ENCODE measurements at places on chromosomes 1 and 21.

DNA sequence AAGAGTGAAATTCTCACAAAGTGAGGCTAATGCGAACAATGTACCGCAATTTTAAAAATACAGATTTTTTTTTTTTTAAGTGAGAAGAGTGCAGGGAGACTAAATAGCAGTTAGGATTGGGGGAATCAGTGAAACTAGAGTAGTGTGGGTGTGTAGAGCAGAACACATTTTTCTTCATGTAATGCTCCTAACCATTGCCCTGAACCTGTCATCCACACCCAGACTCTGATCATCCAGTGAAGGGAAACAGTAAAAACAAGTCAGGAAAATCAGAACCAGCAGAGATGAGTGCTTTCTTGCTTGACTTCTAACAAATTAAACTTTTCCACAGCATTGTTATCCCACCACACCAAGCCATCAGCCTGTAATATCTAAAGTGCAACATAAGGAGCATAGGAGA, 9.1 kb downstream of the CADM3 start:
- no peak for DNase-seq

DNA sequence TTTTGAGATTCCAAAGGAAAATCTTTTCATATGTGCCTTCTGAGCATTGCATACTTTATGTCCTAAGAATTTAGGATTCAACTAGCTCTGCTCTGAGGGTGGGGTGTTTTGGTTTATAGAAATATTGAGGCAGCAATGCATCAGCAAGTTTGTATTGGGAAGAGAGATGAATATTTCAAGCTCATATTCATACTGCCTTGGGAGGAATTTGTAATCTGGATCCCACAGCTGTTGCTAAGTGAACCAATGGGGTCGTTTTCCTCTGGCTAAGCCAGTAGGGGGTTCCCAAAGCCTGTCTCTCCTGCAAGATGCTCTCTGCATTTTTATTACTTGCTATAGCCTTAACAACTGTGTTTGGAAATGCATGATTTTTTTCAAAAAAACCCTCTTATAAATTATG, 130.6 kb downstream of the SNX7 start:
- DNase-seq = no peak

DNA sequence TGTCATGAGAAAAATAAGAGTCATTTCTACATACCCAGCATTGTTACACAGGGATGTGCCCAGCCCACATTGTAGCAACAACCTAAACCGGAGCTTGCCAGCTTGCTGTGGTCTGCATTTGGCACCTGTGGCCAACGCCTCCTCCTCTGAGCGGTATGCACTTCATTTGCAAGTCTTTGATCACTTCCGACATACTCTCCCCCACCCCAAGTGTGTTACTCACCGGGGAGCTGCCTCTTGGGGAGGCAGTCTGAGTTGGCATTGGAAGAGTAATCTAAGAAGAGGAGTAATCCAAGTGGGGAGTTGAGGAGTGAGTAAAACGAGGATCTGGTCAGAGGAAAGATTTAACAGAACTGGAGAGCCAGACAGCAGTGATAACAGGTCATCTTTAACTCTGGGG, 3.8 kb downstream of the BCL9 start:
- DNase-seq = peak; percentile 46

- DNase-seq = peak; percentile 88
Measured at GRCh38 chr1:86395751-86396497, at the start of gene ODF2L. Gene ODF2L (minus strand): TSS chr1:86396323. CDS start chr1:86387027, 9,296 bp downstream.

DNA sequence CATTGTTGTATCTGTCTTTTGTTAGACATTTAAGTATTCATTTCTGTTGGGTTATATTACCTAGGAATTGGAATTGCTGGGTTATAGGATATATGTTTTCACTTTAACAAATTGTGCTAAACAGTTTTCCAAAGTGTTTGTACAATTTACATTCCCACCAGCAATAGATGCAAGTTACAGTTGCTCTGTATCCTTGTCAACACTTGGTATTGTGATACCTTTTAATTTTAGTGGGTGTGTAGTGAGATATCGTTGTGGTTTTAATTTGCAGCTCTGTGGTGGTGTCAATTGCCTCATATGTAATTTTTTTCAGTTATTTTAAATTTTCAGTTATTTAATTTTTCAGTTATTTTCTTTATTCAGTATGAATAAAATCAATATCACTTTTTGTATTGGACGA, 7.4 kb upstream of the DPH5 start:
- no peak for DNase-seq

DNA sequence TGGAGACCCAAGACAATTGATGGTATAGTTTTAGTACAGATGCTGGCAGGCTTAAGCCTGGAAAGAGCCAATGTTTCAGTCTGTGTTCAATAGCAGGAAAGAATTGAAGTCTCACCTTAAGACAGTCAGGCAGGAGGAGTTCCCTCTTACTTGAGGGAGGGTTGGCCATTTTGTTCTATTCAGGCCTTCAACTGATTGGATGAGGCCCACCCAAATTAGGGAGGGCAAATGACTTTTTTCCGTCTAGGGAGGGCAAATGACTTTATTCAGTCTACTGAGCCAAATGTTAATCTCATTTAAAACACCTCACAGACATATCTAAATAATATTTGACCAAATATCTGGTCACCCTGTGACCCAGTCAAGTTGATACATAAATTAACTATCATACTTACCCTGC, 31.4 kb upstream of the ELAVL4 start:
- DNase-seq = no peak

GRCh38 chr1:143660354-143660941, 311.3 kb downstream of the FAM72C start:
- DNase-seq = no peak

DNA sequence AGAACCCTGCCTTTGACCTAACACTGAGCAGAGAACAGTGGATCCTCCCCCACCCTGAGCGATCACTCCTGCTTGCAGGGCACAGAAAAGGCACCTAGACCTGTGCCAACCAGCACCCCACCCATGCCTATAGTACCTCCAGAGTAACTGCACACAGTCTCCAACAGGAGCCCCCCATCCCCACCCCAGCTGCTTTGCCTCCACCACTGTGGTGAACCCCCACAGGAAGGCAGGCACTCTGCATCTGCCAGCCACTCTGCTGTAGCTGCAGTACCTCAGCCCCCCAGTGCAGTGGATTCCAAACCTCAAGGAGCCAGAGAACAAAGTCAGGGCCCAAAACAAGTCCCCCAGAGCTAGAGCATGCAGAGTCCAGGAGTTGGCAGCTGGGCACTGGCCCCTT, 10.7 kb downstream of the SPATC1L start:
- DNase-seq = no peak

- no peak for DNase-seq
Measured at GRCh38 chr1:155932487-155932886, 1.7 kb downstream of the KHDC4 start.

GRCh38 chr1:19219451-19219850, 9.4 kb upstream of the UBR4 start:
- no peak for DNase-seq
